A549 treated with CORT108297 at 1 μM for 4 hours (cell line): ENCODE measurements at places on chromosomes 2 and 18. TPM values are rescaled to one million over a fixed set of nuclear protein-coding genes. Genes with fewer than 3 reads are reported as not detected.

The ABCG8 gene
- total RNA-seq, result not detected in 5 replicates

The GPR148 gene
- not detected in 5 replicates for total RNA-seq

The SPP2 gene
- not detected in 5 replicates for total RNA-seq

The CSRNP3 gene
- not detected in 5 replicates for total RNA-seq

The SIX3 gene
- 0.36 to 0.58 TPM (median 0.52 TPM) in 5 replicates for total RNA-seq
